ENCODE measurements at places on chromosomes 7 and 10.

DNA sequence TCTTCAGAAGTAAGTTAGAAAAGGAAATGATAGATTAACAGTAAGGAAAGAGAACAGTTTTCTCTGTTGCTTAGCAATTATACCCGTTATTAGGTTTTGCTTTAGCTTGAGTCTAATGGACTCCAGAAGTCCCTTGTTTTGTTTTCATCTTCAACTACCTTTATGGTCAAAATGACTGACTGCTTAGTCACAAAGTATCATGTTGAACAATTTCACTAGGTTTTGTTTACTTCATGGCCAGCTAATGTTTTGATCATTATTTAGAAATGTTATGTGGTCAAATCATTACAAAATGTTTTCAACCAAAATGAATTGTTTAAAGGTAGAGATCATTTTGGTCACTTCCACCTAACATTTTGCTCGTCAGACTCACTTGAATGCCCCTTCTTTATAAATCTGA, 1.9 kb downstream of the UBN2 start:
- DNase-seq, result no peak

- no peak for DNase-seq
Measured at GRCh38 chr10:21721000-21721665, 187.1 kb downstream of the MLLT10 start.

GRCh38 chr7:20438694-20439376, 108.1 kb downstream of the ITGB8 start:
- no peak for DNase-seq

DNA sequence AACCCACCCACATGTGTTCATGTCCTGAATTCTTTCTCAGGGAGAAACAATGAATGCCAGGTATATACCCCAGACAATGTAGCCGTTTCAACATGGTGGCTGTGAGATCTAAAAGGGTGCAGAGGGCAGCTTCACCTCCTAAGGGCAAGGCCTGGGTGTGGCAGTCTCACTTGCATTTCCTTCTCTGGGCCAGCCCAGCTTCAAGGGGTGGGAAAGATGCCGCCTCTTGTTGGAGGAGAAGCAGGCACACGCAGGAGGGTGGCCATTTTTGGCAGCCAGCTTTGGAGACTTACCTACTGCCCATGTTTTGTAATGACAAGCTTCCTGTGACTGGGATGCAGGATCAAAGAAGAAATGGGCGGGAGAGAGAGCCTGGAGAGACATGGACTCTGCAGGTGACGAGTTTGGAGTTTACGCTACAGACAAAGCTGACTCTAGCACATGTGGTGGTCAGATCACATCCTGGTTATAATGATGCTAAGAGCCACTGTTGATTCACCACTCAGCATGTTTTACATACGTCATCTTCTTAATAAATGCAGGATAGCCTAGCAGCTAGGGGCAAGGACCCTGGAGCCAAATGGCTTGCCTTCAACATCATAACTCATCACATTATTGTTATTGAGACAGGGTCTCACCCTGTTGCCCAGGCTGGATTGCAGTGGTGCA, 116.6 kb downstream of the ANLN start:
- no peak for DNase-seq

- no peak for DNase-seq
Measured at GRCh38 chr10:19578571-19578970, 237.7 kb upstream of the PLXDC2 start.

GRCh38 chr10:132607961-132608495, 70.4 kb downstream of the INPP5A start:
- DNase-seq, result no peak

DNA sequence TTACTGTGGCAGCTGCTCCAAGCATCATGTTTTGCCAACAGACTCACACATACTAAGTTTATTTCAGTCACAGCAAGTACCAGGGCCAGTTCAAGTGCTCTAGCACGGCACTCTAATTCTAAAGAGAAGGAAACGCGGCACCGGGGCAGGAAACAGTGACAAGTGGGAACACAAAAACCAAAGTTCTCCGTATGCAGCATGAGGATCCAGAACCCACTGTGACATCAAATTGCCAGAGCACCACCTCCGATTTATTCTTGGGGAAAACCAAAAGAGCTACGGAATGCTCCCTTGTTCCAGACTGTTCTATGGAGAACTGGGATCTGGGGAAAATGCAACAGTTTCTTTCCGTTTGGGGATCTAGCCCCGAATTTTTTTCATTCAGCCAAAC, 448 bp upstream of the PTER start:
- DNase-seq, result peak; percentile 2

DNA sequence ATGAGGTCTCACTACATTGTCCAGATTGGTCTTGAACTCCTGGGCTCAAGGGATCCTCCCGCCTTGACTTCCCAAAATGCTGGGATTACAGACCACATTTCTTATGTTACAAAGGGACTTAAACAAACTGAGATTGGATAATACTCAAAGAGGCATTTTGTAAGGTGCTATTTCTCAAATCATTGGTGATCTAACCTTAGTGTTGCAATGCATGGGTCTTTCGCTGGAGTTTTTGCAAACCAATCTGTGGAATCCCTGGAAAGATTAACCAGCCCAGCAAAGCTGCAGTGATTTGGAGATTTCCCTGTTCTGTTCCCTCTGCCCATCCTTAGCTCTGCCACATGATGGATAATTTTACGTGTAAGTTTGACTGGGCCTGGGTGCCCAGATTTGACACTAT, 20.4 kb upstream of the ECHDC3 start:
- no peak for DNase-seq

GRCh38 chr10:7161484-7162250, 249.2 kb downstream of the SFMBT2 start:
- DNase-seq, result no peak

- no peak for DNase-seq
Measured at GRCh38 chr10:27153845-27154193, 365 bp downstream of the YME1L1 start.

- no peak for DNase-seq
Measured at GRCh38 chr10:50585921-50586739, 37.6 kb downstream of the SGMS1 start.

- no peak for DNase-seq
Measured at GRCh38 chr10:133127291-133128125, 32.5 kb upstream of the KNDC1 start.

GRCh38 chr7:55097100-55097499, 78.3 kb downstream of the EGFR start:
- no peak for DNase-seq
